ENCODE measurements at places on chromosomes 6 and 20.
A peak's percentile ranks its signal among the peaks of the same experiment; 100 is the strongest.

DNA sequence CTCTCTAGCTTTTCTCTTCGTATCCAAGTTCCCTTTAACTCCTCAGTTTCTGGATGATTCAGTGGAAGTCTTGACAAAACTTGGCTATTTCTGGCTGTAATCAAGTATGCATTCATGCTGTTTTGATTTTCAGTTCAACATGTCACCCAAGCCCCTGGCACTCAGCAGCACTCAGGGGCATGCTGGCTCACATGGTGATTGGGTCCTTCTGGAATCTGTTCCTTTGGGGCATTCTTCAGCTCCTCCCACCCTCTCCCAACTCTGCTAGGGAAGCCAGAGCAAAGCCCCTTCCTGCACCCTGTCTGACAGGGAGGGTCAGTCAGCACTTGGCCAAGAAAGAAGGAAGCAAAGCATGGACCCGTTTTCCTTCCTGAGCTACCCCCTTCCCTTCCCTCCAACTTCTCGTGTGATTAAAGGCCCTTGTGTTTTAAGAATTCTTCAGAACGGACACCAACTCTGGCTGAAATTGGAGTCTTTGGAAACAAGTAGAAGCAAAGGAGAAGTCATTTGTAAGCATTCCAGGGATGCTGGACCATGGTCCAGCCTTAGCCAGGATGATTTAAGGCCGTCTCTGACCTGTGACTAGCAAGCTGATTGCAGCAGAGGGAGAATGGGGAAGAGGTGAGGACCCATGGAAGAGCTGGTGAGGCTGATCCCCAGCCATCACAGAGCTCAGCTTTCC lies 7.1 kb downstream of the PLEKHG1 start:
- DNase-seq: no peak
- H3K4me3 ChIP-seq: no peak overlapping the region
- H3K36me3 ChIP-seq: no peaks in the 10 kb centered on the region
- no peak overlapping the region for H3K27ac ChIP-seq
- no peaks in the 10 kb centered on the region for H3K4me1 ChIP-seq
- peaks cover 29% of the 10 kb centered on the region for H3K27me3 ChIP-seq

GRCh38 chr20:48478370-48478769 lies 349.4 kb downstream of the PREX1 start:
- H3K36me3 ChIP-seq: no peaks in the 10 kb centered on the region
- H3K27me3 ChIP-seq: peaks cover 41% of the 10 kb centered on the region
- H3K4me1 ChIP-seq: no peaks in the 10 kb centered on the region
- no peak overlapping the region for H3K4me3 ChIP-seq

DNA sequence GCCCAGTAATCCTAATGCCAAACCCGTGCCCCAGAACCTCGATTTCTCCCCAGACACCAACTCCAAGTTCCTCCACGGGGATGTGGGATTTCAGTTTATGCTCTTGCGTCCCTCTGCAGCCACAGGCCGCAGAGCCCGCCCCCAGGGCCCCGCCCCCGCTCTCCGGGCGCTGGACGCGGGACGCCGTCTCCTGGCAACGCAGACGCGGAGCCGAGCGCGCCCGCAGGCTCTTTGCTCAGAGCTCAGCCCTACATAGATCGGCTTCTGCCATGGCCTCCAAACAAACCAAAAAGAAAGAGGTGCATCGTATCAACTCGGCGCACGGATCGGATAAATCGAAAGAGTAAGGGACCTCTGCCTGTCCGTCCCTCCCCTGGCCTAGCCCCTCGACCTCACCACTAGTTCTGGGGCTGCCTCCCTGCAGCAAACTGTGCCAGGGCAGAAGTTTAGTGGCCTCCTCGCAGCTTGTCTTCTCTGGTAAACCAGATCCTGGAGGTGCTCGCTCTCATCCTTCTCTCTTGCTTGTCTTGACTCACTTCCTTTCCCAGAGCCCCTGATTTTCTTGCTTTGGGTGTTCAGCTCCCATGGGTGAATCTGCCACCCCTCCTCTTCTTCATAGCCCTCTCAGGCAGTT lies at the start of gene ADGB:
Gene ADGB, plus strand, starts transcription at position 201 of the 634 bp plus-strand sequence. Its CDS starts 69 bp downstream, at position 270.
- peak within 1 kb of the TSS; percentile 55 for H3K4me3 ChIP-seq
- no peaks in the 10 kb centered on the region for H3K27me3 ChIP-seq
- no peaks in the 10 kb centered on the region for H3K36me3 ChIP-seq
- H3K4me1 ChIP-seq: peaks cover 9% of the 10 kb centered on the region

DNA sequence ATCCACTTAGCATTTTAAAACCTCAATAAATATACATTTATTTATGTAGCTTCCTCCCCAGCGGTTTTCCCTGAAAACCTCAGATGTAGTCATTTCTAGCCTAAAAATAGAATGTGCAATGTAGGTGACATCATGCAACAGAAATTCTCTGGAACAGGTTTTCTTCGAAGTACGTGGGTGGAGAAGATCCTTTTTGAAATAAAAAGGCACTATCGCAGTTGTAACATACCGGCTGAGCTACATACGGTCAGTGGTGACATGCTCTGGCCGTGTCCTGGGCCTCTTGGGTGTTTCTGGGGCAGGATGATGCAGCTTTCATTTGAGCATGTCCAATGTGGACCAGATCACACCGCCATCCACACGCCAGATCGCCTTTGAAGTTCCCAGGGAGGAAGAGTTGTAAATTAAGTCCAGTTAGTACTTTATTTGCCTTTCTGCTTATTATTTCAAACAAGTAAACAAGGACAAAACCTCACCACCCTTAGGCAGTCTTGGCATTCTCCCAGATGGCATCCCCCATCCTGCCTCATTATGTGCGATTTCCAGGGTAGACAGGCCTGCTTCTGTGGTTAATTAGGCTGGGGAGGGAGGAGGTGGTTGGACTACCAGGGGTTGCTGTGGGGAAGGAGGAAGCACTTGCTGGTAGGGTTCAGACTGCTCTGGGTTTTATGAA lies 109.5 kb upstream of the CLDN20 start:
- peaks cover 15% of the 10 kb centered on the region for H3K4me1 ChIP-seq
- peak overlapping the region; percentile 14 for H3K4me3 ChIP-seq
- H3K36me3 ChIP-seq: no peaks in the 10 kb centered on the region

- peaks cover 4% of the 10 kb centered on the region for H3K27me3 ChIP-seq
- no peaks in the 10 kb centered on the region for H3K4me1 ChIP-seq
These were observed 26.5 kb downstream of the IL17F start for GRCh38 chr6:52217761-52218160.

DNA sequence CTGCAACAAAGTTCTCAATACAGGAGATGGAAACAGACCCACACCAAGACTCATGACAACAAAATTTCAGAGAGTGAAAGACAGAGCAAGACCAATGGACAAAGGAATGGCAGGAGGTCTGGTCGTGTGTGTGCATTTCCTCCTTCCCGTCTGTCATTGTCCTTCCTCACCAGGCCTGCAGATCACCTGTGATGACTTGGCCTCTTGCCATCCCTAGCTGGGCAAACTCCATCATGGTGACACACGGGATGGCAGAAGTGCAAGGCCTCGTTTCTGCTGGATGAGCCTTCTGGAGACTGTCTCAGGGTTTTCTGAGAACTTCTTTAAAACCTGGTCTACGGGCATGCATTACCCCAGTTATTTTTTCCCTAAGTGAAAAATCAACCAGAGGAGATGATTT lies 49.2 kb downstream of the RPP21 start:
- H3K27ac ChIP-seq: no peak overlapping the region
- H3K4me3 ChIP-seq: no peak overlapping the region
- no peak for DNase-seq

DNA sequence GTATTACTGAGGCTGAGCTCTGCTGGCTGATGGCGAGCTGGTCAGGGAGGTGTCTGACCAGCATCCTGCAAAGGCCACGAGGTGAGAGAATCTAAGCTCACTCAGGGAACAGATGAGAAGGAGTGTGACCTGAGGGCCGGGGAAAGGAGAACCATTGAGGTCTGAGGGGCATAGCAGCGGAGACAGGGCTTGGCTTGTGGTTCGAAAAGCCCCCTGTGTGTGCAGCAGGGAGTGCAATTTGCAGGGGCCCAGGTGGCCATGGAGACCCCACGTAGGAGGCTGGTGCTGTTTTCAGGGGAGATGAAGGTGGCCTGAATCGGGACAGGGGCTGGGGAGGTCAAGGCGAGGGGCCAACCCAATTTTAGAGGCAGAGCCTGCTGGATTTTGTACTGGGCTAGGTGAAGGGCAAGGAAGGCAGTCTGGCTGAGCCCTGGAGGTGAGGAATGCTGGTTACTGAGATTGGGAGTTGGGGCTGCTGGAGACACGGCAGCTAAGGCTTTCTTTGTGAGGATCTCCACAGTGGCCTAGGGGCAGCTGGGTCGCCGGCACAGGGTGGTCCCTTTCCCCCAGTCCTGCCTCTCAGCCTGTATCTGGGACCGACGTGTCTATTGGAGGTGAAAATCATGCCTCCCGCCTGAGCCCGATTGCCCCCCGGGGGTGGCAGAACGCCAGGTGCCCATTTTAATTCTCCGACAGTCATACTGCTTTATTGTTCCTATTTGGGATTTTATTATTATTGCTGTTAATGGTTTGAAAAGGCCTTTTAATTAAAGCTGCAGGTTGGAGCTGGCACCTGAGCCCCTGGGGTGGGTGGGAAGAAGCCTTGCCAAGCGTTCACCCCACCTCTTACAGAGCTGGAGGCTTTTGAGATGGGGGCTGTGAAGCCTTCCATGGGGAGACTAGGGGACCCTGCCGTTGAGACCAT lies 28.4 kb downstream of the DLGAP4 start:
- no peaks in the 10 kb centered on the region for H3K36me3 ChIP-seq
- H3K27ac ChIP-seq: no peak overlapping the region
- no peaks in the 10 kb centered on the region for H3K4me1 ChIP-seq
- H3K4me3 ChIP-seq: no peak overlapping the region
- DNase-seq: no peak

DNA sequence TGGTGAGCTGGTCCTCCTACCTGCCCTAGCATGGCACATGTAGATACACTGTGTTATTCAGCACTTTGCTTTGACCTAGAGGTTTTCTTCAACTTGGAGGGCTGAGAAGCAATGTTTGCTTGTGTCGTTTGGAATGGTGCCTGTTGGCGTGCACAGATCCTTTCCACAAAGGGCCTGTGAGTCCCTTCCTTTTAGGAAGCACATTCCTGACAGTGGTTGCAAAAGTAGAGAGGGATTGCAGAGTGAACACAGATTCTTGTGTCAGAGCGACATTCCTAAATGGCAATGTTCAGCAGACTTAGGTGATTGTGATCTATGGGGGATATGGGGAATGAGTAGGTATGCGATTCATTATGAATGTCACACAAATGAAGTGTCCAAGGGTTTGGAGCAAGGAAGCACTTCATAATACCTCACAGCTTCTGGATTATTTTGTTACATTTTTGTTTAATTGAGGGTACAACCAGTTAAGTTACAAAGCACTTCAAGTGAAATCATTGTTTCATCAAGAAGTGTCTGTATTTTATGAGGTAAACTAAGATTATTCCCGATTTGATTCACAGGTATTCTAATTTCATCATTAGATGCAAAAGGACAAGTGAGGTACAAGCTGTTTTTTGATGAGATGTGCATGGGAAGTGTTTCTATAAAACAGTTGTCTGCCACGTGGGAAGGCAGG lies 713 bp upstream of the RNF144B start:
- no peaks in the 10 kb centered on the region for H3K4me1 ChIP-seq
- no peak for DNase-seq
- H3K27ac ChIP-seq: peak overlapping the region; percentile 3
- H3K4me3 ChIP-seq: peak overlapping the region; percentile 86

GRCh38 chr6:137486416-137486815 lies 7.8 kb downstream of the OLIG3 start:
- peaks cover 92% of the 10 kb centered on the region for H3K27me3 ChIP-seq
- no peak for DNase-seq
- H3K36me3 ChIP-seq: no peaks in the 10 kb centered on the region
- H3K27ac ChIP-seq: no peak overlapping the region
- no peak overlapping the region for H3K4me3 ChIP-seq

DNA sequence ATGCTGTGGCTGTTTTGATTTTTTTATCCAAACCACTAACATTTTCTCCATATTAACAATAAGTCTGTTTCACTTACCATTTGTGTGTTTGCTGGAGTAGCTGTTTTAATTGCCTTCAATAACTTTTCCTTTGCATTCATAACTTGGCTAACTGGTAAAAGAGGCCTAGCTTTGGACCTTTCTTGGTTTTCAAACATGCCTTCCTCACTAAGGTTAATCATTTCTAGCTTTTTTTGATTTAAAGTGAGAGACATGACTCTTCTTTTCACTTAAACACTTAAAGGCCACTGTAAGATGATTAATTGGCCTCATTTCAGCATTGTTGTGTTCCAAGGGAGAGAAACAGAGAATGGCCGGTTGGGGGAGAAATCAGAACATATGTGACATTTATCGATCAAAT lies 2.9 kb downstream of the WFDC12 start:
- H3K27me3 ChIP-seq: peaks cover 29% of the 10 kb centered on the region
- no peak for DNase-seq
- no peaks in the 10 kb centered on the region for H3K4me1 ChIP-seq
- no peaks in the 10 kb centered on the region for H3K36me3 ChIP-seq
- no peak overlapping the region for H3K4me3 ChIP-seq
- H3K27ac ChIP-seq: no peak overlapping the region
